Osteoblast (primary cell): ENCODE measurements at places on chromosomes 4 and X. TPM values are rescaled to one million over a fixed set of nuclear protein-coding genes. Genes with fewer than 3 reads are reported as not detected.
A peak's percentile ranks its signal among the peaks of the same experiment; 100 is the strongest.

GPRIN3 gene
- under 0.01 and 0.29 TPM in 2 replicates for total RNA-seq

GRCh38 chrX:153922932-153923857 lies 2.9 kb downstream of the ARHGAP4 start:
- no peaks in the 10 kb centered on the region for H3K36me3 ChIP-seq
- no peak overlapping the region for H3K4me3 ChIP-seq
- H3K4me1 ChIP-seq = no peaks in the 10 kb centered on the region
- peaks cover 12% of the 10 kb centered on the region for H3K27me3 ChIP-seq

LRRC66 gene
- 0.36 and 0.88 TPM in 2 replicates for total RNA-seq

- no peaks in the 10 kb centered on the region for H3K27me3 ChIP-seq
- no peak overlapping the region for H3K4me3 ChIP-seq
- H3K36me3 ChIP-seq = no peaks in the 10 kb centered on the region
Observed at GRCh38 chrX:40207626-40208025, 109.9 kb upstream of the BCOR start.

DNA sequence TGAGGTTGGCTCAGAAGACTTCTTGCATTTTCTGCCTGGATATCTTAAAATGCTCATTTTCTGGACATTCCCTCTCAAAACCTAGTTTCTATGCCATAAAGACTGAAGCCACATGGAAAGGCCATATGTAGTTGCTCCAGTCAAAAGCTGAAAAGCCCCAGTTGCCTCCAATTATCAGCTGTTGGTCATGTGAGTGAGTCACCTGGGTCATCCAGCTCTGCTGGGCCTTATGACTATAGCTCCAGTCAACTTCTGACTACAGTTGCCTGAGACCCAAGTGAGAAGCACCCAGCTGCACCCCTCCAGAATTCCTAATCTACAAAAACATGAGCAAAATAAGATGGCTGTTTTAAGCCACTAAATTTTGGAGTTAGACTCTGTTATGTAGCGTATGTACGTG lies 41.9 kb downstream of the HELQ start:
- no peak overlapping the region for H3K27ac ChIP-seq
- no peaks in the 10 kb centered on the region for H3K4me1 ChIP-seq
- H3K4me3 ChIP-seq = no peak overlapping the region
- DNase-seq = peak; percentile 18
- H3K36me3 ChIP-seq = no peaks in the 10 kb centered on the region
